Chondrocyte (in vitro differentiated cells): ENCODE measurements at places on chromosomes 5 and 9. TPM values are rescaled to one million over a fixed set of nuclear protein-coding genes. Genes with fewer than 3 reads are reported as not detected.

GRCh38 chr5:154986151-154986550, 27.4 kb upstream of the KIF4B start:
- DNase-seq = no peak
- no peaks in the 10 kb centered on the region for H3K4me1 ChIP-seq
- no peak overlapping the region for H3K27ac ChIP-seq
- H3K36me3 ChIP-seq = peaks cover 3% of the 10 kb centered on the region
- no peak overlapping the region for H3K4me3 ChIP-seq

- H3K27ac ChIP-seq = no peak overlapping the region
- H3K27me3 ChIP-seq = no peaks in the 10 kb centered on the region
These were observed 2.4 kb downstream of the CAVIN4 start for GRCh38 chr9:100580257-100580656.

DNA sequence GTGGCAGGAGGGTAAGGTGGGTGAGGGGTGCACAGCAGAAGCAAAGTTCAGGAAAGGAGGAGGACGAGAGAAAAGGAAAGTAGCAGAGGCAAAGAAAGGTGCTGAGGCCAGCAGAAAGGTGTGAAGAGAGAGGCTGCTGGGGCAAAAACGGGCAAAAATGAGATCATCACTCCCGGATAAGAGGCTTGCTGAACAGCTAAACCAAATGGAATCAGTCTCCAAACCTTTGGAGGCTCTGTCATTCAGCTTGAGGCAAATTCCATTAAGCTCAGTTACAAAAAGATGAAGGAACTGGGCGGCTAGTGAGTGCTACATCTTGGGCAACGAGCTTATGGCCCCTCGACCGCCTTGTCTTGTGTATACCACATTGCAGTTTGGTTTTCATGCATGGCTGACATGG, 136.4 kb downstream of the FSTL4 start:
- H3K4me3 ChIP-seq = no peak overlapping the region

DNA sequence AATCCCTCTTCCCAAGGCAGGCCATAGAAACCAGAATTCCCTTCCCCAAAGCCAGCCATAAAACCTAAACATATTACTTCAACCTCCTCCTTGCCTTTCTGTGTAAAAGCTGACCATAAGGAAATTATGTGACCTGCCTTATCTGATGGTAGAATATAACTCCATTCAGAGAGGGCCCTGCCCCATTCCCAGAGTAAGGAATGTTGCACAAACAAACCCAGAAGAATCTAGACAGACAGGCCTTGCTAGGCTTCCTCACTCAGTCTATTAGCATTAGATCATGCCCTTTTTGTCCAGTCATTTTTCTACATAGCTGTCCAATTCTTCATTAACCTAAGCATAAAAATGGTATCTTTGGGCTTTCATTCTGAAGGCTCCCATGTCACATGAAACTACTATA, 17.8 kb upstream of the IFNB1 start:
- no peak overlapping the region for H3K4me3 ChIP-seq
- DNase-seq = no peak
- peaks cover 4% of the 10 kb centered on the region for H3K27me3 ChIP-seq
- peaks cover 21% of the 10 kb centered on the region for H3K4me1 ChIP-seq
- peak overlapping the region; percentile 18 for H3K27ac ChIP-seq

DNA sequence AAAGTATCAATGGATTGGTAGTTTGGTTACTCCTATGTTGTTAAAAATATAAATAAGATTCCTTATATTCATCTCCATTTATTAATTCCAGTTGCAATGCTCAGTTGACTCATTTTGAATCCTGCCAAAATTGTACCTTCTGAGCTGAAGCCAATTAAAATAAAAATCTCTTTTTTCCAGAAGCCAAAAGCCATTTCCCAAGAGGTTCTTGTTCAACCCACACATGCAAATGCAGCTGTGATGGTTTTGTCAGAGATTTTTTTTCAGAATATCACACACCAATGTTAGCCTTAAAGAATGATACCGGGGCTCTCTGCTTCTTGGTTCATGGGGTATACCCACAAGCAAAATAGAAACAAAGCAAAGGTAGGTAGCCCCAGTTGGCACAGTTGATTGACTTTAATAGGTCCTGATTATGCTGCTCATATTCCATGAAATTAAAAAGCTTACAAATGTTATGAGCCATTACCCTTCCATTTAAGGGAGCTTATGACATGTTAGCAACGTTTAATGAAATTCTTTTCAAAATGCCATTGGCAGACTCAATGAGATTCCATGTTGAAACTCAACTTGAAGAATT, 208.0 kb downstream of the SGCD start:
- H3K4me3 ChIP-seq = no peak overlapping the region
- H3K27ac ChIP-seq = no peak overlapping the region
- no peak for DNase-seq
- peaks cover 2% of the 10 kb centered on the region for H3K36me3 ChIP-seq

DNA sequence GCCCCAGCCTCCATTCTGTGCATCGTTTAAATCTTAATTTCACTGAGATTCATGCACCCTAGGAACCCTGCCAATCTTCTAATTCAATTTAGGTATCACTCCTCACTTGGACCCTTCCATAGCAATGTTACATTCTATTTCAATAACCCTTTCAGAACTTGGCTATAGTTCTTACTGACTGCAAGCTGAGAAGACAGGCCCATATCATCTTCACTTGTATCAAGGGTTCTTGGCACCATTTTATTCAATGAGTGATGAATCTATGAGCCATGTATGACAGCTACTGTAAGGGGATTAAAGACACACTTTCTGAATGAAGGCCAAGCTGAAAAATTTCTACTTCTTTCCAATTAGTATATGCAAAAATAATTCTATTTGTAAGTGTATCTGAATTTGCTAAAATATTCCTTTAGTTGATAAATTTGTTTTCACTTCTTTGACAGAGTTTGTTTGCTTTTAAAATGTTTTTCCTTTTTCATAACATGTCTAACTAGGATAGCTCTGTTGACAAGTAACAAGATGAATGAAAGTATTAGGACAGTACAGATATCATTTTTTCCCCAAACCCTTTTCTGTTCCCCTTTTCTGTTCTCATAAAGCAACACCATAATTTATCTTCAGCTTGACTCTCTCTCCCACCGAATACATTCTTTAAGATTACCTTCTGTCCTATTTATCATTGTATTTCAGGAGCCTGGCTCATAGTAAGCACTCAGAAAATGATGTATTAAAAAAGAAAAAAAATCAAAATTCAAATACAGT, 9.6 kb downstream of the ITGA2 start:
- DNase-seq = no peak
- peaks cover 4% of the 10 kb centered on the region for H3K4me1 ChIP-seq
- H3K36me3 ChIP-seq = no peaks in the 10 kb centered on the region
- H3K27ac ChIP-seq = no peak overlapping the region
- H3K4me3 ChIP-seq = no peak overlapping the region

GRCh38 chr5:76332102-76332501, 71.0 kb upstream of the IQGAP2 start:
- DNase-seq = no peak
- no peaks in the 10 kb centered on the region for H3K27me3 ChIP-seq
- no peaks in the 10 kb centered on the region for H3K4me1 ChIP-seq
- no peak overlapping the region for H3K4me3 ChIP-seq
- no peaks in the 10 kb centered on the region for H3K36me3 ChIP-seq
- H3K27ac ChIP-seq = no peak overlapping the region

DNA sequence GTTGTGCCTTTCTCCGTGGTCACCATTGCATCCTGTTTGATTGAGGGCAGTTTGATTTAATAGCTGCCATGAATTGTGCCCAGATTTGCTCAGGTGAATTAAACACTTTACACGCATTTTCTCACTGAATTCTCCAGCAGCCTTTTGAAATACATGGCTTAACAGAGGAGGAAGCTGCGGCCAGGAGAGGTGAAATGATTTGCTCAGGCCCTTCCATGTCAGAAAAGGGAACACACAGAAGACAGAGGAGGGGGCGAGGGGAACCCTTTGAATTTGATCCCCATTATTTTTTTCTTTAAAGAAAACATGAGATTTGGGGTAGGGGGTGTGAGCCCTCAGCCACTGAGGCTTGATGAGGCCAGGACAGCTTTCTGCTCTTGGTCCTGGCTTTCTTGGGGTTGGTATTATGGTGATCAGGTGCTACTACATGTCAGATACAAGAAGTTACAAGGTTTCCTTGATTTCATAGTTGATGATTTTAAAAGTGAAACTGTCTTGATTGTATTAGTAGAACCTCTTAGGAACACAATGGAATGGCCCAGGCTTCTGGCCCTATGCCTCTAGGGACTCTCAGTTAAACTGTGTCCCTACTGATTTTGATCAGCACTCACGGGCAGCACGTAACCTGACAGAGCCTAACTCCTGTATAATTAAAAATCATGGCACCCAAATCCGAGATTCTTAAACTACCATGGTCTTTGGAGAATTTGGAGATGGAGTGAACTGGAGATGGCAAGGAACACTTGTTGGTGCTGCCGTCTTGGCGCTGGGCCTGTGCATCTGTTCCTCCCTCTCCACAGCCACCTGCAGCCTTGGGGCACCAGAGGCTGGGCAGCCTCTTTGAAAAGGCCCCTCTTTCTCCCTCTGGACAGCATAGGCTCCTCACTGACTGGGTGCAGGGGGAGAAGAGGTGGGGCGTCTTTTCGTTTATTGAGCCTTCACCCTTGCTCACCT, 107.9 kb downstream of the TRIO start:
- no peaks in the 10 kb centered on the region for H3K27me3 ChIP-seq
- H3K4me1 ChIP-seq = peaks cover 75% of the 10 kb centered on the region
- peaks cover 4% of the 10 kb centered on the region for H3K36me3 ChIP-seq
- DNase-seq = no peak
- H3K4me3 ChIP-seq = no peak overlapping the region
- H3K27ac ChIP-seq = peak overlapping the region; percentile 54

DNA sequence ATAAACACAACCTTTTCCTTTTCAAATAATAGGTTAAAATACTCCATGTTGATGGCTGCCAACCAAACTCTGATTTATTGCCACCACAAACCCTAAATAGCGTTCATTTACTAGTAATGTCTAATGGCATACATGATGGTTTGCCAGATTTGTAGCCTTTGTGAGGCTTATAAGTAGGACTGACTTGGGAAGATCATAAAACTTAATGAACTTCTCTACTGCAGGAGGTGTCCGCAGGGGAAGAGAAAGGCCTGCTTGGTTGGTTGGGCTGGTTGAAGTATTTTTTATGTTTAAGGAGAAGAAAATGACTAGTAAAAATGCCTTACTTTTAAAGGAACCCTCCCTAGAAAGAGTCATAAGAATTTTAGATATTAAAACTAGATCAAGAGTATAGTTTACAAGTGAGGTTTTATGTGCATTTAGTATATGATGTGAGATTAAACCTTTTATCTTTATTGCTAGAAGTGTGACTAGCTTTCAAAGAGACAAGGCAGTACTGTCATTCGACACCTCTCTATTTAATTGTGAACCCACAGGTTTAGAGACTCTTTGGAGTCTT, 5.0 kb downstream of the PBX3 start:
- H3K4me3 ChIP-seq = no peak overlapping the region
- no peaks in the 10 kb centered on the region for H3K27me3 ChIP-seq
- H3K36me3 ChIP-seq = peaks cover 3% of the 10 kb centered on the region
- H3K4me1 ChIP-seq = peaks cover 30% of the 10 kb centered on the region

- H3K4me1 ChIP-seq = no peaks in the 10 kb centered on the region
- no peak for DNase-seq
- no peaks in the 10 kb centered on the region for H3K27me3 ChIP-seq
- H3K36me3 ChIP-seq = no peaks in the 10 kb centered on the region
- no peak overlapping the region for H3K27ac ChIP-seq
These were observed 628.0 kb upstream of the CDH18 start for GRCh38 chr5:20615888-20616563.

- no peak for DNase-seq
- peaks cover 69% of the 10 kb centered on the region for H3K4me1 ChIP-seq
- H3K27ac ChIP-seq = peak overlapping the region; percentile 98
- H3K27me3 ChIP-seq = no peaks in the 10 kb centered on the region
These were observed 657 bp downstream of the MAT2B start for GRCh38 chr5:163506095-163506457.

GRCh38 chr9:115913696-115914095, 239.9 kb upstream of the PAPPA start:
- no peaks in the 10 kb centered on the region for H3K36me3 ChIP-seq
- peak overlapping the region; percentile 37 for H3K27ac ChIP-seq
- H3K4me1 ChIP-seq = peaks cover 16% of the 10 kb centered on the region
- no peaks in the 10 kb centered on the region for H3K27me3 ChIP-seq
- DNase-seq = no peak

GRCh38 chr5:160516696-160517530, 95.3 kb downstream of the PTTG1 start:
- peaks cover 35% of the 10 kb centered on the region for H3K27me3 ChIP-seq
- no peaks in the 10 kb centered on the region for H3K4me1 ChIP-seq
- DNase-seq = no peak
- no peak overlapping the region for H3K4me3 ChIP-seq
- no peak overlapping the region for H3K27ac ChIP-seq
- H3K36me3 ChIP-seq = no peaks in the 10 kb centered on the region

DNA sequence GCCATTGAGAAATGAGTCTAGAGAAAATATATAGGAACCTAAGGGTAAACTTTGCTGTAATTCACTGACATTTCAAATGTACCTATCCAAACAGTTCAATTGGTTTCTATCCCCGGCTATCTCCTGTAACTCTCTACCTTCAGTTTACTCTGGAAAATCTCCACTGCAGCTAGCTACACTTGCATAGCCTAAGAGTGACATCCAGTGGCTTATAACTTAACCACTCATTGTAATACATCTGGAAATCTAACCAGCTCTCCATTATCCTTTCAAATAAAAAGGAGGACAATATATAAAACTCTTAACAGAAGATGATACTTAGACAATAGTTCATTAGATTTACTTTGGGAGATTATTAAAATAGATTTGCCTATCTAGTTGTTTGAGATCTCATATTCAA, 35.3 kb upstream of the SPDL1 start:
- H3K27me3 ChIP-seq = peaks cover 9% of the 10 kb centered on the region
- H3K4me3 ChIP-seq = no peak overlapping the region
- DNase-seq = no peak
- no peak overlapping the region for H3K27ac ChIP-seq
- no peaks in the 10 kb centered on the region for H3K36me3 ChIP-seq

GRCh38 chr9:137387891-137388560, 34.9 kb downstream of the EXD3 start:
- H3K4me1 ChIP-seq = no peaks in the 10 kb centered on the region
- peaks cover 5% of the 10 kb centered on the region for H3K36me3 ChIP-seq
- no peak overlapping the region for H3K4me3 ChIP-seq
- DNase-seq = peak; percentile 79

GRCh38 chr5:39399135-39400036, 25.4 kb downstream of the DAB2 start:
- H3K4me1 ChIP-seq = peaks cover 73% of the 10 kb centered on the region
- H3K27ac ChIP-seq = peak overlapping the region; percentile 98
- peak overlapping the region; percentile 49 for H3K4me3 ChIP-seq
- H3K36me3 ChIP-seq = peaks cover 7% of the 10 kb centered on the region

GRCh38 chr5:103562453-103563157, at the start of gene NUDT12:
Gene NUDT12 (minus strand): TSS chr5:103562789. CDS start chr5:103560248, 2,541 bp downstream.
- peaks cover 8% of the 10 kb centered on the region for H3K36me3 ChIP-seq
- H3K4me1 ChIP-seq = peaks cover 26% of the 10 kb centered on the region
- no peak for DNase-seq
- H3K27me3 ChIP-seq = no peaks in the 10 kb centered on the region

- no peak overlapping the region for H3K4me3 ChIP-seq
- no peak for DNase-seq
- no peaks in the 10 kb centered on the region for H3K27me3 ChIP-seq
- H3K36me3 ChIP-seq = peaks cover under 1% of the 10 kb centered on the region
- peak overlapping the region; percentile 81 for H3K27ac ChIP-seq
These were observed 663.9 kb upstream of the RGMB start for GRCh38 chr5:98109561-98110006.

- DNase-seq = no peak
- H3K27me3 ChIP-seq = peaks cover 80% of the 10 kb centered on the region
- peaks cover 9% of the 10 kb centered on the region for H3K4me1 ChIP-seq
These were observed 12.0 kb upstream of the NEUROG1 start for GRCh38 chr5:135547590-135548254.

Gene OLFML2A
- 112 to 475 TPM (median 469 TPM) in 3 replicates for total RNA-seq

Gene PCDHGB3
- total RNA-seq = 0.21 to 0.36 TPM (median 0.30 TPM) in 3 replicates

Gene WDR38
- not detected in 3 replicates for total RNA-seq

Gene SLC30A5
- 72.7 to 97.1 TPM (median 75.1 TPM) in 3 replicates for total RNA-seq

Gene C9orf153
- total RNA-seq = 0.48 TPM in 1 of 3 replicates, not detected in the others

Gene ZDHHC11
- 1.9 to 4.7 TPM (median 2.3 TPM) in 3 replicates for total RNA-seq

Gene GZMA
- not detected in 3 replicates for total RNA-seq

Gene TMEM8B
- total RNA-seq = 17.4 to 18.2 TPM (median 18.1 TPM) in 3 replicates

Gene UBE2QL1
- total RNA-seq = 0.17 to 0.36 TPM (median 0.31 TPM) in 3 replicates
